Stimulated activated CD8-positive, alpha-beta memory T cell treated with anti-CD3 and anti-CD28 coated beads, Interleukin-7, amount 100 ng/mL, for 24 hours (primary cell): ENCODE measurements at places on chromosomes 4 and X.

- DNase-seq, result no peak
These were observed 95.8 kb upstream of the EGFL6 start for GRCh38 chrX:13473442-13474163.

GRCh38 chr4:1354136-1354982 is 7.4 kb downstream of the UVSSA start:
- DNase-seq, result no peak

- DNase-seq, result no peak
These were observed 335.8 kb downstream of the NAF1 start for GRCh38 chr4:162830899-162831298.

DNA sequence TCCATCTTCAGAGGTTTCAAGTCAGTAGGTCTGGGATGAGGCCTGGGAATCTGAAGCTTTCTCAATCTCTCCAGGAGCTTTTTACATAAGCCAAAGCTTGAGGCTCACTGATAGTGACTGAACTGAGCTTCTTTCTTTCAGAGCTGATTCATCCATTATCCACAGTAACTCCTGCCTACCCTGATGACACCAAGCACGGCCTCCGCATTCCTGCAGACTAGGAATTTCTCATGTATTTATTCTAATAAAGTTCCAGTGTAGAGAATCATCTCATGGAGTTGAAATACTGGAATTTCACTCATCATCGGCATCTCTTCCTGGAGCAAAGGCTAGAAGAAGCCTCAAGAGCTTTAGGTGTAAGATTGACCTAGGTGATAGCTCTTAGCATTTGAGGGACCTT is 12.1 kb upstream of the DCTD start:
- DNase-seq, result no peak

DNA sequence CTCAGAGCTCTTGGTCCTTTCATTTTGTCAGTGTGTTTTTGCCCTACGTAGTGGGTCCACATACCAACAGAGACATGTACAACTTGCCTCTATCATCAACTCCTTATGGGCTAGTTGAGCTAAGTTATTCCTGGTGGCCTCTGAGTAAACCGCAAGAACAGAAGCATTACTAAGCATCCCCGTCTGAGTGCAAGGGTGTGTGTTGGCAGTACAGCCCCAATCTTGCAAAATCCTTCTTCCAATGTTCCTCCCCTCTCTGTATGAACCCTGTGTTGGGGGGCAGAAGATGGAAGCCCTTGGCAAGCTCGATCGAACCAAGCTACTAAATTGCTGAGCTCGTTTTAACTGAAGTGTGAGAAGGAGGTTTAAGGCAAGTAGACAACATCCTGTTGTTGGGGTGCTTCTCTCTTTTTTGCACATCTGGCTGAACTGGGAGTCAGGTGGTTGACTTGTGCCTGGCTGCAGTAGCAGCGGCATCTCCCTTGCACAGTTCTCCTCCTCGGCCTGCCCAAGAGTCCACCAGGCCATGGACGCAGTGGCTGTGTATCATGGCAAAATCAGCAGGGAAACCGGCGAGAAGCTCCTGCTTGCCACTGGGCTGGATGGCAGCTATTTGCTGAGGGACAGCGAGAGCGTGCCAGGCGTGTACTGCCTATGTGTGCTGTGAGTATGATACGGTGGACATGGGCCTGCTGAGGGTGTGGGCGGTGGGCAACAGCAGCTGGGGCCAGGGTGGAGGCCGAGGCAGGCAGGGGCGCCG is at the start of gene SH2D1A:
Gene SH2D1A, plus strand, starts transcription at position 447 of the 760 bp plus-strand sequence. Its CDS starts 80 bp downstream, at position 527.
- DNase-seq, result no peak

GRCh38 chr4:168600796-168601583 is 104.1 kb downstream of the PALLD start:
- DNase-seq, result no peak

GRCh38 chrX:20254712-20255299 is 11.9 kb downstream of the RPS6KA3 start:
- no peak for DNase-seq

DNA sequence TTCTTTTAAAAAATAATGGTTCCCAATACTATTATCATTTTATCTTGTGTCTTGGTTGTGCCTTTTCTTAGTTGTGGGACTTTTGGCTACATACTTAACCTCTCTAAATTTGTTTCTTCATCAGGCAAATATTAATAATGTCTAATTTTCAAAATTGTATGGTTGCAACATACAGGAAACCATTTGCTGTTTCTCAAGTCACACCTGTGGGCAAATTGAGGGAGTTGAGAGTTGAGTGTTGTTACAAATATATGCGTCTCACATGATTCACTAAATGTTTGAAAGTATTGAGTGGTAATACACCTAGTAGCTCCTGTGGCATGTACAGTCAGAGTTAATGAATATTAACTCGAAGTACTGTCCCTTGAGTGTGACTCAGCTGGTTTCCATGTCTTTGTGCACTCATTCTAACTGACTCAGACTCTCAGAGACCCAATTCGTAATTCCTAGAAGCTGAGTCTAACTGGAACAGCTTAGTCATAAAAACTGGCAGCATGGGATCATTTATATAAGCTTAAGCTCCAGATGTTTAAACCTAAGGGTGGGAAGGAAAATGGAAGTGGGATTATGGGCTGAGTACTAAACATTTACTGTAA is 802.4 kb downstream of the TRIML1 start:
- DNase-seq, result no peak

DNA sequence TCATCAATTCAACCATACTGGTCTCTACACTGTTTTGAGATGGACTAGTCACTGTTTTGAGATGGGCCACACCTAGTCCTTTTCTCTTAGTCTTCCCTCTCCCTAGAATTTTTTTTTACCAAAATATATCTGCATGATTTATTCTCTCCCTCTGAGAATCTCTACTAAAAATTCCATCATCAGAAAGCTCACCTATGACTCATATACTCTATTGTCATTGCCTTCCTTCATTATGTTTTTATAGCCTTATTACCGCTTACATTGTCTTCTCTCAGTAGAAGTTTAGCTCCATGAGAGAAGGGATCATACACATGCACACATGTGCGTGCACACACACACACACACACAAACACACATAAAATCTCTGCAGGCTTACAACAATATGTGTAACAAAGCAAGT is 303.6 kb downstream of the PCDH10 start:
- DNase-seq, result no peak

DNA sequence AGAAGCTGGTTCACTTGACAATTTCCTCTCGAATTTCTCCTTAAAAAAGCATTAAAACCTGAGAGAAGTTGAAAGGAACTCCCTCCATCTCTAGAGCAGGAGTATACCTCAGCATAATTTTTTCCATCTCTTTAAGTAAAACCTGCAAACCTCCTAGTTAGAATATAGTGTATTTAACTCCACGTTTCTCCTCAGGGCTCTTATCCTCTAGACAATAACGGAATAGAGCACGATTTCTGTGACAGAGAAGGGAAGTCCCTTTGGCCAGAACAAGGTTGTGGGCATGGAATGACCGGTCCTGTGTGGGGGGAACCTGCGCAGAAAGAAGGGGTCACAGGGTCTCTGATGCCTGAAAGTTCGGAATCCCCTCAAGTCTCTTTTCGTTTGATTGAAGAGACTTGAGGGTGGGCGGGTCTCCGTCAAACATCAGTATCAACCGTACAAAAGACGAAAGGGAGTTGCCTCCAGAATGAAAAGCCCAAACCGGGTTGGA is 697 bp downstream of the ZNF280C start:
- no peak for DNase-seq

DNA sequence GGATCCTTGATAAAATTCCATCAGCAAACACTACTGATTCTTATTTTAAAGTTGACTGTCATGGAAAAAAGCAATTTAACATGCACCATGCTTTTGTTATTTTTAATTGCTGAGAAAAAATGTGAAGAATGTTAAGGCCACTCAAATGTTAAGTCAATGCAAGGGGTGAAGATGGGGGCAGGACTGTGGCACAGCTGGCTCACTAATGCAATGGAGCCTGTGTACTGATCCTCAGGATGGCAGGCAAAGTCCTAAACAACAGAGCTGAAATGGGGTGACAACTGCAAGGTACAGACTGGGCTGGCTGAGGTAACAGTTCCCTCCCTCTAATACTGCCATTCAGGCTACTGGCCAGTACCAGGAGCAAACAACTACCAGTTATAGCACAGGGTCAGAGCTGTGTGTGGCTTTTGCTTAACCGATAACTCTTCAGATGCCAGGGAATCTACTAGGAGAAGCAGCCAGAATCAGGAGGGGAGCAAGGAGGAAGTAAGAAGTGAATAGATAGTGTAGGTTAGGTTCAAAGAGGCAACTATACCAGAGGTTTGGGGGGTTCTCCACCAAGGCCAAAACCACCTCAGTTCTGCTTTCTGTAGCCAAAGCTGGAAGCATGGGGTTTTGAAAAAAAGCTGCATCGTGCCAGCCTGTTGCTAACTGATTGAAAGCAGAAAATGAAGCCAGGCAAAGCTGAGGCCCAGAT is 372.6 kb downstream of the OPHN1 start:
- DNase-seq, result no peak

DNA sequence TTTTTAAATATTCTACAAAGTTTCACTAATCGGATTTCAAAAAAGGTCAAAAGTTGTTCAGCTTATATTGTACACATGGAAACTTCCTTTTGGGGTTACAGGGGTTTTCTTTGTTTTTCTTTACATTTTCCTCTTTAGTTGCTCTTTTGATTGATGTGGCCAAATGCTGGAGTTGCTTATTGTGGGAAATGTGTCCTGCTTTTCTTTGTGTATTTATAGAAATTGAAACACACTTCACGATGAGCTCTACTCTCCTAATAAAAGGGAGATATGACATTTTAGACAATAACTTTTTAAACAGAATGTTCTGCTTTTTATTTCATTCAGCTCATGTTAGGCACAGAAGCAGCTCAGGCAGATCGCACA is 50.7 kb upstream of the SPRY1 start:
- no peak for DNase-seq

GRCh38 chr4:165743422-165743821 is 129.6 kb upstream of the TLL1 start:
- DNase-seq, result no peak

- DNase-seq, result no peak
These were observed 47.2 kb downstream of the CLOCK start for GRCh38 chr4:55499495-55499894.

GRCh38 chrX:15631637-15632036 is 30.9 kb upstream of the ACE2 start:
- no peak for DNase-seq

- no peak for DNase-seq
These were observed 94.8 kb upstream of the ELOVL6 start for GRCh38 chr4:110292994-110293744.

DNA sequence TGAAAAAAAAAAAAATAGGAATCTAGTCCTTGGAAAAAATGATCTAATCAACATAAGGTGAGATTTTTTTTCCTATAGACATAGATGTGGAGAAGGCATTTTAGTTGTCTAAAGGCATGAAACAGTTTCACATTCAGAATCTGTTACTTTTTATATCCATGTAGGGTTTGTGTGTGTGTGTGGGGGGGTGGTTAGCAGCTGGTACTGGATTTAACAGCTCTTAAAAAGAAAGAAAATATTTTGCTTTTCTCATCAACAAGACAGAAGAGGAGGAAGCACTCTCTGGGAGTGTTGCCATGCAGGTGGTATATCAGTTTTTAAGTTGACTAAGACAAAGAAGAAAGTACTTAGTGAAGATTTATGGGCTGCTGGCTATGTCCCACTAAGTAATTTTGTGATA is 122.3 kb downstream of the VCX3B start:
- DNase-seq, result no peak

GRCh38 chr4:122705547-122706117 is 26.9 kb upstream of the BBS12 start:
- no peak for DNase-seq

GRCh38 chr4:139209470-139210063 is 32.5 kb upstream of the ELF2 start:
- no peak for DNase-seq

GRCh38 chr4:24330172-24330571 is 254.2 kb downstream of the DHX15 start:
- DNase-seq, result no peak

GRCh38 chr4:14272206-14272605 is 644.7 kb upstream of the BOD1L1 start:
- no peak for DNase-seq
